Uterus (tissue), 4 donors: ENCODE measurements at places on chromosomes 12 and 14. TPM values are rescaled to one million over a fixed set of nuclear protein-coding genes. Genes with fewer than 3 reads are reported as not detected.
A peak's percentile ranks its signal among the peaks of the same experiment; 100 is the strongest.

Gene PRICKLE1
- total RNA-seq, result 5.9 TPM

Gene KLHL42
- total RNA-seq, result 46.5 TPM

- DNase-seq, result no peak
Measured at GRCh38 chr12:57477710-57478681, 1.7 kb downstream of the ARHGAP9 start.

DNA sequence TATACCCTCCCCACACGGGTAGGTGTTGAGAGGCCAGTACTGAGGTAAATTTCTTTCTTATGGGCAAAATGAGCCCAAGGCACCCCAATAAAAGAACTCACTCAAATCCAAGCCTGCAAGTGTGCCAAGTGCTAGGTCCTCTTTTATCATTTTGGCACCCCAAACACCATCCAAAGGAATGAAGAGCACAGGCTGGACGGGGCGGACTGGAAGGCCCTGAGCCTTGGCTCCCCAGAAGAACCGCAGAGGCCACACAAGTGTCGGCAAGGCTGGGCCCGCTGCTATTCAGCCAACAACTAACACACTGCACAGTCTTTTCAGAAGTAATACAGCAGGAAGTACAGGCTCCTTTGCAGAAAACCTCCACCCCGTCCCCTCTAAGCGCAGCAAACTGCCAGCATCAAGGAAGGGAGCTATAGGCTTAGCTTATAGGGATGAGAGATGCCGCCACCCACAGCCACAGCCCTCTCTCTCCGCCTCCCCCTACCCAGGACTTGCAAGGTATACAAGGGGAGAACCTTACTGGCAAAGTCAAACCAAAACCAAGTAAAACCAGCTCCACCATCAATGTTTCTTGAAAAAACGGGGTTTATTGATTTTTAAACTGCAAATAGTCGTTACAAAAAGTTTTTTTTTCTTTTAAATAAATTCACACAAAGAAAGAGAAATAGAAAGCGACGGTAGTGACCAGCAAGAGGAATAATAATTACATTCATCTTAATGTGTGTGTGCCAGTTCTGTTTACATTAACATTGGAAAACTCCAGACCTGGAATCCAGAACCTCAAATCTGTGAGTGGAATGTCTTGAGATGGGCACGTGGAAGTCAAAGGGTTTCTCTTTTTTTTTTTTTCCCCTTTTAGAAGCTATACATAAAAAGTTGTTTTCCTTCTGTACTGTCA, 5.5 kb downstream of the ZFP36L1 start:
- DNase-seq, result peak; percentile 51

- no peak for DNase-seq
Measured at GRCh38 chr14:21073921-21074320, 3.8 kb downstream of the ARHGEF40 start.

- DNase-seq, result peak; percentile 81
Measured at GRCh38 chr14:23365732-23366425, 907 bp upstream of the EFS start.

GRCh38 chr14:31564194-31564593, 3.0 kb downstream of the NUBPL start:
- no peak for DNase-seq

DNA sequence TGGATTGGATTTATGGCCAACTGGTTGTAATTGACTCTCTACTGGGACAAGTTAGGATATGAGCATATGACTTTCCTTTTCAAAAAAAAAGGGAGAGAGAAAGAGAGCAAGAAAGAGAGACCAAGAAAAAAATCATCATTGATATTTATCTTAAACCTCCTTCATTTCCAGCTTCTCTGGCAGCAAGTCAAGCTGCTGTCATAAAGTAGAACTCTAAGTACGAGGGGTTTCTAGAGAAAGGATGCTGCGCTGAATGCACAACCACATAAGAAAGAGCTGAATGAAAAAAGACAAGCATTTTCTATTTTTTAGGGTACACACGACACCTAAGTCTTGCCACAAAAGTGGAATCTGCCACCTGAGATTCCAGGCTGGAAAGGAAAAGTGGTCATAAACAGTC, 182.6 kb downstream of the SLC25A21 start:
- DNase-seq, result no peak

Gene VTI1B
- 56.3 TPM for total RNA-seq

- no peak for DNase-seq
Measured at GRCh38 chr12:105948331-105948730, 190.4 kb downstream of the NUAK1 start.
